Caco-2 (cell line): ENCODE measurements at places on chromosomes 13 and 19. TPM values are rescaled to one million over a fixed set of nuclear protein-coding genes. Genes with fewer than 3 reads are reported as not detected.

- no peak for DNase-seq
Observed at GRCh38 chr19:48301886-48302599, 23.3 kb upstream of the EMP3 start.

GRCh38 chr19:56114051-56114777 lies 6.9 kb downstream of the ZNF787 start:
- DNase-seq, result no peak

GRCh38 chr19:2261438-2262172 lies 5.4 kb upstream of the JSRP1 start:
- DNase-seq, result no peak

- no peak for DNase-seq
Observed at GRCh38 chr13:60583911-60584753, 187.1 kb downstream of the TDRD3 start.

DNA sequence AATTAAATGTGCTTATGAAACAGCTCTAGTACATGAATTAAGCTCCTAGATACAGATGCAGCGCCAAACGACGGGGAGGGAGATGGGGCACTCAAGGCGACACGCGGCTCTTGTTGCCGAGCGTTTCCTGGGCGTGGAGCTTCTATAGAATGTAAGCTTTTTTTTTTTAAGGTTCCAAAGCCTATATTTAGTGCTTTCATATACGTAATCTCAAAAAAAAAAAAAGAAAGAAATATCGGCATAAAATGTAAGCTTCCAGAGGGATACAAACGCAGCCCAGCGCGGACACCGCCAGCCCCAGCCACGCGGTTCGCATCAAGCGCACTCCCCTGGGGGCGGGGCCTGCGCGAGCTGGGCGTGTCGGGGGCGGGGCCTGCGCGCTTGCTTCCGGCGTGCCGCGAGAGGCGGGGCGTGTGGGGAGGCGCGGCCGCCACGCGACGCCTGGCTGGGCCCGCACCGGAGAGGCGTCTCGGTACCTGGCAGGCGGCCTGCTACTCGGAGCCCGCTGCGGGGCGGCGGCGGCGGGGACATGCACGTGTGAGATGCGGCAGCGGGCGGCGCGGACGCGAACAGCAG lies at the start of gene URI1:
Gene URI1, plus strand, starts transcription at position 412 of the 576 bp plus-strand sequence. CDS start 309 bp downstream, outside the sequence.
- DNase-seq, result peak; percentile 90

The NCAN gene
- total RNA-seq, result not detected in 2 replicates

- DNase-seq, result no peak
Observed at GRCh38 chr19:53962887-53963431, at the start of gene CACNG8. CACNG8 (plus strand) TSS chr19:53962937.

GRCh38 chr19:44749994-44750393 lies 1.5 kb downstream of the BCL3 start:
- no peak for DNase-seq

GRCh38 chr13:52451135-52451804 lies 836 bp upstream of the VPS36 start:
- DNase-seq, result no peak

The JAK3 gene
- total RNA-seq, result not detected in 2 replicates
